ENCODE measurements at places on chromosomes 12 and 14.
A peak's percentile ranks its signal among the peaks of the same experiment; 100 is the strongest.

DNA sequence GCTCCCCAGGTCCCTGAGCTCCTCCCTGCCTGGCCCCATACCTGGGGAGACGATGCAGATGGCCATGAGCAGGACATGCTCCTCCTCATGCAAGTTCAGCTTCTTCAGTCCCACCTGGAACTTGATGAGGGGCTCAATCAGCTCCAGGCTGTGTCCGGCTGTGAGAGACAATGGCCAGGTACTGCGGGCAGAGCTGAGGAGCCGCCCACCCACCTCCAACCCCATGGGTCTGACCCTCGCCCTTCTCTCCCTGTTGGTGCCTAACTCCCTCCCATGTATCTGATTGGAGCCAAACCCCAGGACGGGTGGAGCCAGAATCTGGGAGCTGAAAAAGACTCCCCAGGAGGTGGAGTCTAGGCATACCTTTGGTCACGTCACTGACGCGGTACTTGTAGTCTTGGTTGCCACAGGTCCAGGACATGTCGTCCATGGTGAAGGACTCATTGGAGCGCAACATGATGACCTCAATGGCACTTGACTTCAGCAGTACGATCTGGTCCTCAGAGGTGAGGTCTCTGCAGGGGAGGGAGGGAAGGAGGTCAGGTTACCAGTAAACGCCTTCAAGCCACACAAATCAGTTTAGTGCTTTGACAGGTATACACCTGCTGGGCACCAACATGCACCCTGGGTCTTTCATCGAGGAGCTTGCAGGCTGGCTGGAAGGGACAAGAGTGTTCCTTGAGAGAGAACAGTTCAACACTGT, 26.7 kb upstream of the HDAC7 start:
- no peak for DNase-seq

DNA sequence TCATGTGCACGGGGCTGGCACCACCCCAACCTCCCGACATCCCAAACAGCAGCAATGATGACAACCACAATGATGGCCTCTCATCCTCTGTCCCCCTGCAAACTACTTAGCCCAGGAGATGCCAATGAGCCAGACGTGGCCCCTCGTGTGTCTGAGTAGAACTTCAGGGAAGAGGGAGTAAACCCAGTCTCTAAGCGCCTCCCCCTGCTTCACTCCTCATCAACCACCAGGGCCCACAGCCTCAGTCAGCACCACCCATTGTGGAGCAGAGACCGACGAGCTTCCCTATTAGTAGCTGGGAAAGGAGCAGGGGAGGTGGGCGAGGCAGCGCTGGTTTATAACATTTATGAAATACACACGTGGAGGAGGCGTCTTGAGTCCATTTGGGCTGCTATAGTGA, 182.7 kb upstream of the SFSWAP start:
- DNase-seq, result no peak

DNA sequence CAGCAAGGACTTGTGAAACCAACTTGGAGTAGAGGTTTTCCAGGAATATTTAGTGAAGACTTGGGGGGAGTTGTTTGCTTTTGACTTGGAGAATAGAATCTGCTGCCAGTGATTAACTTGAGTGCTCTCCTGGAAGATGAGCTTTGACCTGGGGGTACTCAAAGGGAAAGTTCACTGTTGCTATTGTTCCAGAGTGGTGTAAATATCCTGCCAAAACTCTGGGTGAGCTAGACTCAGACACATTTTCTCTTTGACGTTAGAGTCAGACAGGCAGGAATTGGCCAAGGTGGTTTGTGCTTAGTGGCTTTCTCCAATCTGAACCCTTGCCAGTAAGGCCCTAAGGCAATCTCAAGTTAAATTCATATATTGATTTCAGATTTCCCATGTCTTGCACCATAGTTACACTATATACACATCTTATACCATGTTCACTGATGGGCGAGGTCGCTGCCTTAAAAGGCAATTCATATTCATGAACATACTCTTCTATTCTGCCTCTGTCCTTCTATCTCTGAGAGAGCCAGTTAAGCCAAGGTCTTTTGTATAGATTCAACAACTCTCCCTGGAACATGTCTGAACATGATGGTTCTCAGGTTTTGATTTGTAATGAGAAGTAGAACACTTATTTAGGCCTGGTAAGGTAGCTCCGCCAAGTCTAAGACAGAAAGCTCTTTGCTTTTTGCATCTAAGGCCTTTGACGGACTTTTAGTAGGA, 204.6 kb upstream of the SLC38A2 start:
- no peak for DNase-seq

GRCh38 chr14:96121660-96122395, 82.7 kb downstream of the C14orf132 start:
- DNase-seq, result no peak

GRCh38 chr14:52494444-52494843, 57.9 kb downstream of the TXNDC16 start:
- DNase-seq, result no peak

DNA sequence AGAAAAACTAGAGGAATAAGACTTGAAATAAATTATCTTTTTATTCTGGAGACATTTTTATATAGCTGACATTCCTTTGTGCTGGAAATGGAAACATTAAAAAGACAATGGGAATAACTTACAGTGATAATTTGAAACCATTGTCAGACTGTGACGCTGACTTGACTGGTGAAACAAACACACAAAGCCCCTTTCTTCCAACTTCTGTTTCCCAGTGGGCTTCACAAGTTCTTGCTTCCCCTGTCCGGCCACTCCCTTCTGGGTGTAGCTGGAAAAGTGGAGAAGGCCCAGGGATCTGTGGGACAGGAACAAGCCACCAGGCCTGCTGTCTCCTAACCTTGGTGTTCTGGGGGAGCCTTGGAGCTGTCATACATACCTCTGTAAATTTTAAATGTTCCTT, 58.8 kb downstream of the PELI2 start:
- DNase-seq, result no peak

DNA sequence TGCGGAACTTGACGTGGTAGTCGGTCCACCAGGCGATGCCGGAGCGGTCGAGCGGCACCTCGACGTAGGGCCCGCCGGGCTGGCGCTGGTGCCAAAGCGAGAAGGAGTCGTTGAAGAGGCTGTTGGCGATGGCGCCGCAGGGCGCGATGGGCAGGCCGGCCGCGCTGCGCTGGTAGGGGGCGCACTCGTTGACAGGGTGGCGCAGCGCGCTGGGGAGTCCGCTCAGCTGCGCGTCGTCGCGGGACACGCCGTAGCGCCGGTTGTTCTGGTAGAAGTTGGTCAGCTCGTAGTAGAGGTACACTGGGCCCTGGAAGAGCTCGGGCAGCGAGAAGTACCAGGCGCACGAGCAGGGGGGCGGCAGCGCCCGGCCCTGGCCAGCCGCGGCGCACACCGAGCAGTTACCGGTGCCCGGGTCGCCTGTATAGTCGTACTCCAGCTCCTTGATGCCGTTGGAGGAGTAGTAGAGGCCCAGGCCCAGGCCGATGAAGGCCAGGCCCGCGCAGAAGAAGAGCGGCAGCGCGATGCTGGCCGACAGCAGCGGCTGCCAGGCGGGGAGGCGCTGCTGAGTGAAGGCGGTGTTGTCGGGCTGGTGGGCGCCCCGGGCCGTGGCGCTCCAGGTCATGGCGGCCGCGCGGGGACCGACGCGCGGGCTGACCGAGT, 482 bp downstream of the TMEM30B start:
- no peak for DNase-seq

DNA sequence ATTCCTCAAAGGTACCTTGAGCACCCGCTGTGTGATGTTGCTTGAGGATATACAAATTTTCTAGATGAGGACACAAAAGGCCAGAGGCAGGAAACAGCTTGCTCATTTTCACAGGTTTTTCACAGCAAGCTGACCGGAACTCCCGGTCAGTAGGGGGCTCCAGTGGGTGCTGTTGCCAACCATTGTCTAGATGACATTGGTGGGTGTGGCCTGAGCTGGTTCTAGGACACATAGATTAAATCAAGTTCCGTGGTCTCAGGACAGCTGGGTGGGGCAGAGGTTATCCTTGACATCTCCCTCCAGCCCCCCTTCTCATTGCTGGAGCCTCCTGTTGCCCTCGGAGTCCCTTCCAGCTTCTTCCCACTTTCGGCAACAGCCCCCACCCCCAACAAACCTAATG, 153.6 kb upstream of the FKBP4 start:
- DNase-seq, result peak; percentile 7

GRCh38 chr14:105012171-105012985, 8.5 kb downstream of the CDCA4 start:
- DNase-seq, result no peak

DNA sequence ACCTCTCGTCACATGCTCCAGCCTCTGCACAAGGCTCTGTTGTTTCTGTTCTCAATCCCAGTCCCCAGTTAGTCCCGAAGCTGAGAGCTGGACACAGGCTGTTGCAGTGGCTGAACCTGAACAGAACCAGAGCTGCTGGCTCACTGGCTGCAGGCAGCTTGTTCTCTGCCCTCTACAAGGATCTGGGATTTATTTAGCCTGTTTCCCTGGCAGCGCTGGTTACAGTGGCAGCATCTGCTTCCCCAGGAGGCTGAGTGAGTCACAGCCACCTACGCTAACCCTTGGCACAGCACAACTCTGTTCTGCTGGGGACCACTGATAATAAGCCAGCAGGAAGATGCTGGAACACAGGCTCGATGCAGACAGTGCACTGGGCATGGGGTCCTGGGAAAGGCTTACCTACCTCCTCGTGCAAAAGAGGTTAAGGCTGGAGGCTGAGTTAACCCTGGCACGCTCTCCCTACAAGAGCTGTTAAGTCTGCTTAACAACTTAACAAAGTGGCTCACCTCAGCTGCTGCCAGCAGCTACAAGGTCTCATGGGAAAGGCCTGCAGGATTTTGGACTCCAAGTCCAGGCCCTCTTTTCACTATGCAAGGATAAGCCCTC, 299.6 kb downstream of the PCNX1 start:
- DNase-seq, result peak; percentile 75

DNA sequence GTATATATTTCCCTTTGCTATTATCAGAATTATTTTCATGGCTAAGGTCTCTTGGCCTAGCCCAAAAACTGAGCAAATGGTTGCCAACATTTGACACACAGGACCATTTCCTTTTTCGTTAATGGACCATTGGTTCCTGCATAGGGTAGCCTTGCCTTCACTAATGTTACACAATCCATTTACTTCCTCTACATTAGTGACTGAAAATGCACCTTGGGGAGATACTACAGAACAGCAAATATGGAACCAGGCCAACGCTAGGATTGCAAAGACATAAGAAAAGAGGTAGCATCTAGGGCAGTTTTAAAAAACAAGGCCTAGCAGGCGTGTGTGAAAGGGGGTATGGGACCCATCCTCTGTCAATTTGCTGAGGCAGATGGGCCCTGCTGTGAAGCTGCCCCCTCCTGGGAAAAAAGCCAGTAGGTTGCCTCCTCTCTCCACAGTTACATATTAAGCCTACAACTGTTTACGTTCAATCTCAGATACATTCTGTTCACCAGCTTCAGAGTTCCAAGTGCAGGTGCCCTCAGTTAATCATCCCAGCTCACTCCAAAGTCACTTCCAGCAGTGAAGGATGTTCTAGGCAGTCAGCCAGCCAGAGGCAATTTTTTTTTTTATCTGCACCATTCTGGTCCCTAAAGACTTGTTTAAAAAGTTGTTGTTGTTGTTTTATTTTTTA, 15.0 kb downstream of the AQP6 start:
- no peak for DNase-seq

DNA sequence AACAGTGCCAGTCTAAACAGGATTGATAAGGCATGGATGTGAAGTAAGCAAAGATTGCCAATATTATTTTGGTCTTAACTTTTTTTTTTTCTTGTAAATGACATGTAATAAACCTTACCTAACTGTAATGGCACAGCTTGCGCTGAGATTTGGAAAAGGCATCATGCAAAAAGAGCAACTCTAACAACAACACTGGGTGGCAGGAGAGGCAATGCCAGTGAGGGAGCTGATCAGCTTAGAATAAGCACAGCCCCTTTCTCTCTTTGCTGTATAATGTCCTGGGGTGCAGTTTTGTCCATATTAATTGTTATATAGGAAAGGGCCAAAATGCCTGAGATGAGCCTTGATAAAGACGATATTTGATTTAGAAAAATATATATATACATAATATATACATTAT, 1589.7 kb upstream of the FLRT2 start:
- DNase-seq, result peak; percentile 0

- DNase-seq, result peak; percentile 39
Measured at GRCh38 chr12:12081836-12082497, 11.2 kb downstream of the BCL2L14 start.

GRCh38 chr12:127381043-127381668, 885.8 kb upstream of the TMEM132C start:
- DNase-seq, result no peak

DNA sequence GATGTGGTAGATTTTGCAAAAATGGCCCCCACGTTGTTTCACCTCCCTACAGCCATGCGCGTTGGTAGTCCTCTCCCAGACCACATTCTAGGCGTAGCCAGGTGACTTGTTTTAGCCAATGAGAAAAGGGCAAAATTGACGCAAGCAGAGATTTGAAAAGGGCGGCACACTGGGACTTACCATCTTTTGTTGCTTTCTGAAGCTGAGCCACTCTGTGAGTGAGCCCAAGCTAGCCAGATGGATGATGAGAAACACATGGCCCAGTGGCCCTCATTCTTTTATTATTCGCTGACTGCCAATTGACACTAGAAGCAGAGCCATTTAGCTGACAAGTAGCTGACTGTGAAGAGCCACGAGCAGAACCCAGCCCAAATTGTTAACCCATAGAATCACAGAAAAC, 142.0 kb upstream of the GZMB start:
- DNase-seq, result no peak

DNA sequence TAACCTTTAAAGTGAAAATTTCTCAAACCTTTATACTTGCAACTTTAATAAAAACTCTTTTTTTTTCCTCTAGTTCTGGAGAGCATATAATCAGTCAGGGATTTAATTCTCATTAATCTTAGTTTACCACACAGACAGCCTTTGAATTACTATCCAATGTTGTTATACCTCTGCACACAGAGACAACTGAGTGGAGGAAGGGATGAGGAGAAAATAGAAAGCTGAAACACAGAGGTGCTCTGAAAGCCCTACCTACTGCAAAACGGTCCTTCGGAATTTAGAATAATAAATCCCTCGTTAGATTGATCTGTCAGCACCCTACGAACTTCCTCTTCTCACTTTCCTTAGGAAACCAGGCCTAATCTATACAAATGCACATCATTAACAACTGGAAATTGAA, 122.1 kb downstream of the STXBP6 start:
- DNase-seq, result no peak

DNA sequence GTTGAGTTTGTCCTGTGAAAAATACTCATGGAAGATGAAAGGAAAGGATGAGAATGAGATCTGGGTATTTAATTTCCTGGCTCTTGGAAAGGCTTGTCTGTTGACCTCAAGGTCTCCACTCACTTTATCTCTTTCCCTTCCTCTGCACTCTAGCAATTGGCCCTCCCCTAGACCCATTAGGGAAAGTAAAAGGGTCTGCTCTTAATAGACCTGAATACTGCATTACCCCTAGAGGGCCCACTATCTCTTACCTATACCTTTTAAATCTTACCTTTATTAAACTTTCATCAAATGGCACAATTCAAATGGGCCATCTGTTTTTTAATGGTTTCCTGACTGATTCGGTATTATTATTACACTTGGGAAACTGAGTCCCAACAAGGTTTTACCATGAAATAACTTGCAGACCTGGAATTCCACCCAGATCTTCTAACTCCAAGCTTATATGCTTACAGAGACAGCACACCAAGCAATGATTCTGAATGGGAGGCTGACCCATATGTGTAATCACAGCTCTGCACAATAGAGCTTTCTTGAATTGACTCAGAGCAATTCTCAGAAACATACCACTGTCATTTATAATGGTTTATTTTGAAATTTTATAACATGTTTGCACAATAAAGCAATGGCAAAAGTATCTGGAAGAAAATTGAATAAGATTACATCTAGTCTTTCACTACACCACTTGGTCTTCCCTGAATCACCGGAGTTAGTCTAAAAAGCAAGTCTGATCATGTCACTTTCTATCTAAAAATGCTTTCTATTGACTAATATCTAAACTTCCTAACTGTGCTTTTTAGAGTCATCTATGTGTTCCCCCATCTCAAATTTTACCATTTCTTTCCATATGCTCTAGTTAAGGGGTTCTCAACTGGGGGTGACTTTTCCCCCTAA, 618.5 kb downstream of the NRXN3 start:
- no peak for DNase-seq

All from stromal cell of bone marrow (primary cell).